Mesendoderm (in vitro differentiated cells): ENCODE measurements at places on chromosomes 1 and 21.

GRCh38 chr21:42176859-42177258 is 42.1 kb upstream of the ABCG1 start:
- H3K36me3 ChIP-seq: no peaks in the 10 kb centered on the region
- no peaks in the 10 kb centered on the region for H3K27me3 ChIP-seq
- H3K4me1 ChIP-seq: no peaks in the 10 kb centered on the region

GRCh38 chr1:243597383-243597782 is 252.7 kb downstream of the AKT3 start:
- H3K27me3 ChIP-seq: no peaks in the 10 kb centered on the region
- H3K4me3 ChIP-seq: no peak overlapping the region
- no peak overlapping the region for H3K27ac ChIP-seq
- DNase-seq: no peak
- H3K4me1 ChIP-seq: no peaks in the 10 kb centered on the region
- H3K36me3 ChIP-seq: no peaks in the 10 kb centered on the region

DNA sequence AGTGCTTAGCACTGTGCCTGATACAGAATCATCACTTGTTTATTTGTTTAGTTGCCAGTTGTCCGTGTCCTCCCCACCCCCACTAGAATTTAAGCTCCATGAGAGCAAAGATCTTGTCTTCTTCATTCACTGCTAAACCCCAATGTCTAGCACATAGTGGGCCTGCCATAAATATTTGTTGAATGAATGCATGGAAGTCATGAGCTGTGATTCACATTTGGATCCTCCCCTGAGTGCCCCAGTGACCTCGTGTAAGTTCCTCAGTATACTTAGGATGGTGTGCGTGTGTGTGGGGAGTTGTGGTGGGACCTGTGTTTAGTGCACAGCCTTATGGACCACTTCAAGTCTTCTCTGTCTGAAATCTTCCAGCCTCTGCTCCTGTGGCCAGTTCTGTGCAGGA is 23.1 kb downstream of the IER5 start:
- no peak overlapping the region for H3K4me3 ChIP-seq
- DNase-seq: no peak
- H3K27me3 ChIP-seq: peaks cover 2% of the 10 kb centered on the region

DNA sequence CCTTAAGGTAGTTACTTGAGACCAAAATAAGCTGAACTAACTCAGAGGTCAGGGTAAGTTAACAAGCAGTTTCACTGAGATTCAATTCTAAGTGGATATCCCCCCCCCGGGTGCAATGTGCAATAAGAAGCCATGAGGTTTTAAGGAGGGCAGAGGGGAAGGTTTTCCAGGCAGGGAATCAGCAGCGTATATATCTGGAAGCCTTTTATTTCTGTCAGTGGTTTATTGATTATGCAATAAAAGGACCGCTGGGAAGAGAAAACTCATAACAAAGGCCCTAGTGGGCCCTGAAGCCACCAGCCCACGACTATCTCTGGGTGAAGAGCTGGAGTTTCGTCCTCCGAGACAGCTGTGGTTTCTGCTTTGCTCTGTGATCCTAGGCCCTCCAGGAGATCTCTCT is 53.1 kb upstream of the CTPS1 start:
- H3K27ac ChIP-seq: no peak overlapping the region
- DNase-seq: no peak
- no peaks in the 10 kb centered on the region for H3K27me3 ChIP-seq
- no peaks in the 10 kb centered on the region for H3K4me1 ChIP-seq
- H3K4me3 ChIP-seq: no peak overlapping the region
- H3K36me3 ChIP-seq: no peaks in the 10 kb centered on the region

GRCh38 chr1:47262787-47263413 is 30.9 kb upstream of the TAL1 start:
- H3K27ac ChIP-seq: no peak overlapping the region
- peak; percentile 66 for DNase-seq
- no peak overlapping the region for H3K4me3 ChIP-seq
- peaks cover 11% of the 10 kb centered on the region for H3K36me3 ChIP-seq

GRCh38 chr1:218079347-218079746 is 205.7 kb upstream of the RRP15 start:
- no peaks in the 10 kb centered on the region for H3K4me1 ChIP-seq
- H3K4me3 ChIP-seq: no peak overlapping the region
- H3K27ac ChIP-seq: no peak overlapping the region
- no peaks in the 10 kb centered on the region for H3K27me3 ChIP-seq

DNA sequence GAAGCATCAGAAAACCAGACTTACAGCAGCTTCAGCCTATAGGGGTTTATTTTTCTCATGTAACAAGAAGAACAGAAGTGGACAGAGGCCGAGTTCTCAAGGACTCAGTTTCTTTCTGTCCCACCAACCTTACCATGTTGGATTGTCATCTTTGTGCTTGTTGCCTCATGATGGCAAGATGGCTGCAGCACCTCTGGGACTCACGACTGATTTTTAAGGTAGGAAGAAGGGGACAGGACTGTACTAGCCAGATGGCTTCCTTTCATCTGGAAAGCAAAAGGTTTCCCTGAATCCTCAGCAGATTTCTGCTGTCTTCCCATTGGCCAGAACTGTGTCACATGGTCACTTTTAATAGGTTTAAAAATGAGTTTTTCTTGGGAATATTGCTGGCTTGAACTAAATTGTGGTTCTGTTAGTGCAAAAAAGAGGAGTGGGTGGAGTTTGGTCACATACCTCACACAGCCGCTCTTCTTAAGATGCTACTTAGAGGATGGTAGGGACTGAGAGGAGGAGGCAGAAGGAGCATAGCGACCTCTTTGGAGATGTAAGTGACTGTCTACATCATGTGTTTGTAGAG is 48.1 kb upstream of the ENAH start:
- H3K36me3 ChIP-seq: no peaks in the 10 kb centered on the region
- no peaks in the 10 kb centered on the region for H3K4me1 ChIP-seq
- no peaks in the 10 kb centered on the region for H3K27me3 ChIP-seq
- no peak overlapping the region for H3K4me3 ChIP-seq

DNA sequence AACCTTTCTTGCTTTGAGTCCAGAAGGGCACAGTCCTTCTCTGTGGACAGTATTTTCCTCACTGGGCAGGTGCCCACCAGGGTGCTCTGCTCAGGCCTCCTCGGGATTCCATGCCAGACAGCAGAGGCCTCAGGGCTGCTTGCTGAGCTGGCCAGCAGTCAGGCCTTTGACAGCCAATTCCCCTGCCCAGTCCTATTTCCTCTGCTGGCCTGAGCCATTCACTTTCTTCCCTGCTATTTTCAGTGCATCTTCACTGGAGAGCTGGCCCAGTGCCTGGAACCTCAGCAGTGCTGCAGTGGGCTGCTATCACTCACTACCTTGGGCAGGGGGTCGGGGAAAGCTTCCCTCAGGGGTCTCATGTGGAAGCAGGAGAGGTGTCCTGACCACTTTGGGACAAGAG is 33.2 kb downstream of the KCNA10 start:
- no peak for DNase-seq
- no peaks in the 10 kb centered on the region for H3K27me3 ChIP-seq
- no peak overlapping the region for H3K4me3 ChIP-seq
- peaks cover 6% of the 10 kb centered on the region for H3K4me1 ChIP-seq
- H3K27ac ChIP-seq: no peak overlapping the region
- H3K36me3 ChIP-seq: no peaks in the 10 kb centered on the region

GRCh38 chr1:26911399-26912146 is 2.2 kb downstream of the NR0B2 start:
- H3K4me1 ChIP-seq: no peaks in the 10 kb centered on the region
- H3K4me3 ChIP-seq: no peak overlapping the region
- no peaks in the 10 kb centered on the region for H3K36me3 ChIP-seq
- H3K27me3 ChIP-seq: no peaks in the 10 kb centered on the region
- DNase-seq: no peak

DNA sequence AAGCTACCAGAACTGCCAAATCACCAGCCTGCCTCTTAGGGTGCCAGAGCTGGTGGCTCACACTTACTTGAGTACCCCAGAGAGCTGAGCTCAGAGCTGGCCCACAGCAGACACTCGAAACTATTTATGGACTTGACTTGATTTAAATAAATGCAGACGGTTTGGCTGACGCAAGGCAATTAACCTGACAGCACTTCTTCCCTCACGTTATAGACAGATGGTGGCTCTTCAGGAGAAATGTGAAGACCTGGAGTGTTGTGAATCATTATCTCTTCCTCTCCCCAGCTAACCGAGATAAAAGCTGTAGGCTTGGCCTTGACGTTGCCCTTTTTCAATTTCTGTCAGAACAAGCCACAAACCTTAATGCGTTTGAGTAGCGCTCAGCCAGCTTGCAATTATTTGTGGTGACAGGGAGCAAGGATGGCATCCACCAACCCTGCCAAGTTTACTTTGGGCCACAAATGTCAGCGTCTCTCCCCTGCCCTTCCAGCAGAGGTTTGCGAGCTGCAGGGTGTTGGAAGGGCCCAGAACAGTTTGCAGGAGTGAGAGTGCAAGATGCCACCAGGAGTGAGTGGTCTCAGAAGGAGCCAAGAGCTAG is 34.0 kb upstream of the BCAR3 start:
- DNase-seq: peak; percentile 90
- peak overlapping the region; percentile 39 for H3K27ac ChIP-seq
- H3K36me3 ChIP-seq: no peaks in the 10 kb centered on the region
- H3K4me3 ChIP-seq: no peak overlapping the region

- no peaks in the 10 kb centered on the region for H3K27me3 ChIP-seq
- no peak overlapping the region for H3K27ac ChIP-seq
- no peaks in the 10 kb centered on the region for H3K36me3 ChIP-seq
- H3K4me1 ChIP-seq: no peaks in the 10 kb centered on the region
- no peak overlapping the region for H3K4me3 ChIP-seq
Observed at GRCh38 chr1:56206391-56206790, 373.0 kb downstream of the PLPP3 start.

DNA sequence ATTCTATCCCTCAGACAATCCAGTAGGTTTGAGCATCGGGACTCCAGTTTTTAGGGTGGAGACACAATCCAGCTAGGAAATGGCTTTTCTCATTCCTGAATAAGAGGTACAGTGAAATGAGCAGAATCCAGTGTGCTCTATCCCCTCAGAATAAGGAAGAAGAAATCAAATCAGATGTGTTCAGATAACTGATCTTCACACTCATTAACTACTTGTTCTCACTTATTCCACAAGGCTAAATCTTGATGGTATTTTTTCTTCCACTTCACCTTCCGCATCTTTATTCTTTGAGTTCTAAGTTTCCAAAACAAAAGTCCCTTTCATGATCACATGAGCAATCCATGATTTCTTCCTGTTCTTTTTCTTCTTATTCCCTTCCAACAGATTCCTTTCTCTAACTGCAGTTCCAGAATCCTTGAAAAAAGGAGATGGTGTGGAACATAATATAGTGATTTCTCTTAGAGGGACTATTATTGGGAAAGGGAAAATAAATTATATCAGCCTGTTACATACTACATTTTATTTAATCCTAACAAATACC is 1.7 kb downstream of the SYT11 start:
- H3K27ac ChIP-seq: no peak overlapping the region
- DNase-seq: no peak
- no peaks in the 10 kb centered on the region for H3K36me3 ChIP-seq

DNA sequence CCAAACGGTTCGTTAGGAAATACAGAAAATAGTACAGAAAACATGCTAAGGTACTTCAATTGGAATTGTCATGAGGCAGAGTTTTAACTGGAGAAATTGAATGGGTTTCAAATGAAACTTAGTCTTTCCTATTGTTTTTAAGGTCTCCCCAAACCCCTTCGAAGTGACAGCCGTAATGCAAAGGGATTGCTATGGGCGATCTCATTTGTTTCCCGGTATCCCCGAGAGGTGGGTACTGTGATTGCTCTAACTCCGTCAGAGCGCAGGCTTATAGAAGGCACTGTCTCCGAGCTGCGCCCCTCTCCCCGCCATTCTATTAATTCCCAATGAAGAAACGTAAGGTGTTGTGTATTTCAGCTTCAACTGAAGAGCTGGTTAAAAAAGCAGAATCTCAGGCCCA is 22.0 kb upstream of the RNF187 start:
- no peak overlapping the region for H3K4me3 ChIP-seq
- peaks cover 14% of the 10 kb centered on the region for H3K27me3 ChIP-seq
- H3K4me1 ChIP-seq: no peaks in the 10 kb centered on the region
- DNase-seq: no peak

GRCh38 chr1:229822026-229822425 is 196.0 kb downstream of the URB2 start:
- H3K36me3 ChIP-seq: no peaks in the 10 kb centered on the region
- no peaks in the 10 kb centered on the region for H3K27me3 ChIP-seq

- DNase-seq: peak; percentile 48
- H3K27me3 ChIP-seq: no peaks in the 10 kb centered on the region
- H3K4me1 ChIP-seq: peaks cover 15% of the 10 kb centered on the region
- H3K27ac ChIP-seq: no peak overlapping the region
Observed at GRCh38 chr1:67722292-67722944, 37.4 kb downstream of the GADD45A start.

- no peaks in the 10 kb centered on the region for H3K36me3 ChIP-seq
- H3K27me3 ChIP-seq: no peaks in the 10 kb centered on the region
- H3K27ac ChIP-seq: no peak overlapping the region
- H3K4me1 ChIP-seq: peaks cover 5% of the 10 kb centered on the region
- H3K4me3 ChIP-seq: no peak overlapping the region
Observed at GRCh38 chr1:44276901-44277300, 63.6 kb downstream of the DMAP1 start.

GRCh38 chr1:164605254-164606091 is 46.5 kb downstream of the PBX1 start:
- H3K4me3 ChIP-seq: no peak overlapping the region
- peaks cover 9% of the 10 kb centered on the region for H3K4me1 ChIP-seq
- no peaks in the 10 kb centered on the region for H3K36me3 ChIP-seq

GRCh38 chr1:48007047-48007446 is 9.9 kb upstream of the TRABD2B start:
- H3K27me3 ChIP-seq: no peaks in the 10 kb centered on the region
- DNase-seq: no peak
- peaks cover 1% of the 10 kb centered on the region for H3K4me1 ChIP-seq
- no peaks in the 10 kb centered on the region for H3K36me3 ChIP-seq

DNA sequence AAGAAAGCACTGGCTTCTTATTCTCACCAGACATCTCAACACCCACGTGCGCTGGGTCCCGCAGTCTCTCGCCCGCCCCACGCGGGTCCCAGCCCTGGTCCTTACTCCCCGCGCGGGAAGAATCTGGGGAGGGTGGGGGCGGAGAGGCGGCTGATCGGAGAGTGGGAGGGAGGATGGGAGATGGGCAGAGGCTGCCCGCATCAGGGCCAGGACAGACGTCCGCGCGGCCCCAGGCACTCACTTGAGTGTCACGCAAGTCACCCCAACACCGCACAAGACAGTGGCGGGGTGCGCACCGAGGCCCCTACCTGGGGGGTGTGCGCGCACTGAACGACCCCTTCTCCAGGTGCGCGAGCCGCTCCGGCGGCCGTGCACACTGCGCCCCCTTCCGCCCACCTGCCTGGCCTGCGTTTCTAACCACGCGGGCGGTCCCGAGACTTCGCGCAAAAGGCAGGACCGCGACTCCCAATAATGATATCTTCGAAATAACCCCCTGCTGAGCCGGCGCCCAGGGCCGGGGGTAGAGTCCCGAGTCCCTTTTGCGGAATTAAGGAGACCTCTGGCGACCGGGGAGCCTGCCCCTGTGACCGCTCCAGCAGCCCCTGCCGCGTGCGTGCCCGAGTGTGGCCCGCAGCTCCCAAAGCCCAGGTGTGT is 6.0 kb upstream of the SIM2 start:
- no peak overlapping the region for H3K27ac ChIP-seq
- peaks cover 71% of the 10 kb centered on the region for H3K27me3 ChIP-seq
- peak; percentile 39 for DNase-seq
- no peak overlapping the region for H3K4me3 ChIP-seq

- H3K36me3 ChIP-seq: no peaks in the 10 kb centered on the region
- no peak for DNase-seq
- no peaks in the 10 kb centered on the region for H3K4me1 ChIP-seq
- H3K27me3 ChIP-seq: no peaks in the 10 kb centered on the region
- no peak overlapping the region for H3K27ac ChIP-seq
Observed at GRCh38 chr1:221011145-221011544, 131.9 kb downstream of the HLX start.

GRCh38 chr1:113146242-113147072 is 73.5 kb downstream of the LRIG2 start:
- no peak overlapping the region for H3K27ac ChIP-seq
- H3K36me3 ChIP-seq: no peaks in the 10 kb centered on the region
- H3K4me1 ChIP-seq: peaks cover 11% of the 10 kb centered on the region
- H3K4me3 ChIP-seq: no peak overlapping the region
- DNase-seq: peak; percentile 73
- H3K27me3 ChIP-seq: no peaks in the 10 kb centered on the region
